ENCODE measurements at places on chromosomes 7 and 10.
A peak's percentile ranks its signal among the peaks of the same experiment; 100 is the strongest.

DNA sequence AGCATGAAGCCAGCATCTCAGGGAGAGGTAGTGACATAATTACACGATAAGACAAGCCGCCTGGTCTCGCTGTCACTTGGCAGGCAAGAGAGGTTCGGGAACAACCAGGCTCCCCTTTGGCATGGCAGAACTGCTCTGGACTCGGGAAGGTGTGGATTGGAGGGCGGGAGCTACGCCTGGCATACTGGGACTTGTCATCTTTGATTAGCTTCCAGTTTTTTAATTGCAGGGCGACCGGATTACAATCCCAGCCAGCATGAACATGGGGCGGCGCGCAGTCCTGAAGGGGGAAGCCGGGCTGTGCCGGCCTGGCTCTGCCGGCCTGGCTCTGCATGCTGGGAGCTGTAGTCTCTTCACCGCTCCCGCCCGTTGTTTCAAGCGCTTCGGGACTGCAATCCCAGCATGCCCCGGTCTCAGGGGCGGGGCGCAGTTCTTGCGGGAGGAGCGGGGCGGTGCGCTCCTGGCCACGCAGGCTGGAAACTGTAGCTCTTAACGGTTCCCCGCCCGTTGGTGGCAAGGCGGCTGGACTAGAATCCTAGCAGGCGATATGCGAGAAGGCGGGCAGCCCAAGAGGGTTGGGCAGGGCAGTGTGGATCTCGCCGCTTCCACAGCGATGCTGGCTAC, 45.5 kb upstream of the ZNF716 start:
- DNase-seq = no peak
- no peak overlapping the region for H3K27ac ChIP-seq

- H3K4me3 ChIP-seq = peak overlapping the region; percentile 83
- peaks cover 26% of the 10 kb centered on the region for H3K4me1 ChIP-seq
- H3K27me3 ChIP-seq = no peaks in the 10 kb centered on the region
These were observed 376 bp downstream of the GNA12 start for GRCh38 chr7:2843711-2844152.

GRCh38 chr7:100222445-100223132, 2.8 kb downstream of the PVRIG start:
- peaks cover 71% of the 10 kb centered on the region for H3K36me3 ChIP-seq
- DNase-seq = no peak
- peaks cover 62% of the 10 kb centered on the region for H3K4me1 ChIP-seq
- H3K27ac ChIP-seq = peak overlapping the region; percentile 98

DNA sequence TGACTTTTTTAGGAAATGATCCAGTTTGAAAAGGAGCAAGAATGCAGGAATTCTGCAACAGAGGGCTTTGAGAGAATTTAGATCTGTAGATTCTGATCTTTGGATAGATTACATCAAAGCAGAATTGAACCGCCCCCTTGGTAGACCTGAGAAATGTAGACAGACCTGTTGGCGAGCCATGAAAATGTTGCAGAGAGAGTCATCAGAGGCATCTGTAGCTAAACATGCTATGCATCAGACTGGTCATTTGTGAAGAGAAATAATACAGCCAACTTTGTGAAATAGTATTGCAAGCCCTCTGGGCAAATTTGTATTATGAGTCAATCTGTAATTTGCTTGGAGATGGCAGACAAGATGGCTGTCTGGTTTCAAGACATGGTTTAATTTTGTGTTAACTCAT, 4.3 kb upstream of the C1GALT1 start:
- no peak overlapping the region for H3K4me3 ChIP-seq
- H3K36me3 ChIP-seq = peaks cover 10% of the 10 kb centered on the region
- H3K27me3 ChIP-seq = no peaks in the 10 kb centered on the region

DNA sequence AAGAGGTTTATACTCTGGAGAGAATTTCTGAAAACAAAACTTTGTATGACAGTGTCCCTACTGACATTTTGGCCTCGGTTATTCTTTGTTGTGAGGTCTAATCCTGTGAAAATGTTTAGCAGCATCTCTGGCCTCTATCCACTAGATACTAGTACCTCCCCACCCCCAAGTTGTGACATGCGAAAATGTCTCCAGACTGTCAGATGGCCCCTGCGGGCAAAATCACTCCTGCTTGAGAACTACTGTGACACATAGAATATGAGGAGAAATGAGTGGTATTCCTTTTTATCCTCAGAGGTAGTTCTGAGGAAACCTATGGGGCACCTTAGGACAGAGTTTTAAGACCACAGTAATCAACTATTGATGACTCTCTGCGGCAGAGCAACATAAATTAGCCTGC, 315.3 kb upstream of the HGF start:
- H3K4me3 ChIP-seq = no peak overlapping the region
- no peaks in the 10 kb centered on the region for H3K27me3 ChIP-seq
- no peaks in the 10 kb centered on the region for H3K4me1 ChIP-seq
- H3K27ac ChIP-seq = no peak overlapping the region
- no peak for DNase-seq

DNA sequence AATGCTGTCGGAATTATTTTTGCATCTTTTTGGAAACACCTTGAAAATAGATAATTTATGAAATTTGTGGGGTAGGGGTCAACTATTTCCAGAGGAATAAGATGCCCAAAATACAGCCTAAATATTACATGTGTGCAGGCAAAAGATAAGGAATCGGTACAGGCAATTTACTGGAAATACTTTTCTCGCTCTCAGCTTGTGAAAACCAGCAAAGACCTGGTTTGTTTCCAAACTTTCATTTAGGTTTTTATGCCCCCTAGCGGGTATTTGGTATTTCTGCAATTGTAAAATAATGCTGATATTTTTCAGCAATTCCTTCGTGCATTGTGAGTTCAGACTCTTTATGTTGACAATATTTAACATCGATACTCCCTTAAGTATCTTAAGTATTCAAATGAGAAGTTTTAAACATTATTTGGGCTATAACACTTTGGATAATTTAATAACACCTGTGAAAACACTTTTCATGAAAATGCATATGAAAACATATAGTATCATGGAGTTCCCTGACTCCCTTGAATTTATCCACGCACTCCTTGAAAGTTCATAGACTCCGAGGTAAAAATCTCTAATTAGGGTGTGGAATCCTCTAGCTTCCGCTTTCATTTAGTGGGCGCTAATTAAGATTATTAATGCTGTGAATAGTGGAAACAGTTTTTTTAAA, 132.4 kb downstream of the TSPAN12 start:
- H3K4me3 ChIP-seq = no peak overlapping the region
- DNase-seq = no peak

- peaks cover 18% of the 10 kb centered on the region for H3K27me3 ChIP-seq
- H3K27ac ChIP-seq = no peak overlapping the region
- no peaks in the 10 kb centered on the region for H3K4me1 ChIP-seq
- H3K4me3 ChIP-seq = no peak overlapping the region
These were observed 263.5 kb upstream of the PODXL start for GRCh38 chr7:131819891-131820290.

DNA sequence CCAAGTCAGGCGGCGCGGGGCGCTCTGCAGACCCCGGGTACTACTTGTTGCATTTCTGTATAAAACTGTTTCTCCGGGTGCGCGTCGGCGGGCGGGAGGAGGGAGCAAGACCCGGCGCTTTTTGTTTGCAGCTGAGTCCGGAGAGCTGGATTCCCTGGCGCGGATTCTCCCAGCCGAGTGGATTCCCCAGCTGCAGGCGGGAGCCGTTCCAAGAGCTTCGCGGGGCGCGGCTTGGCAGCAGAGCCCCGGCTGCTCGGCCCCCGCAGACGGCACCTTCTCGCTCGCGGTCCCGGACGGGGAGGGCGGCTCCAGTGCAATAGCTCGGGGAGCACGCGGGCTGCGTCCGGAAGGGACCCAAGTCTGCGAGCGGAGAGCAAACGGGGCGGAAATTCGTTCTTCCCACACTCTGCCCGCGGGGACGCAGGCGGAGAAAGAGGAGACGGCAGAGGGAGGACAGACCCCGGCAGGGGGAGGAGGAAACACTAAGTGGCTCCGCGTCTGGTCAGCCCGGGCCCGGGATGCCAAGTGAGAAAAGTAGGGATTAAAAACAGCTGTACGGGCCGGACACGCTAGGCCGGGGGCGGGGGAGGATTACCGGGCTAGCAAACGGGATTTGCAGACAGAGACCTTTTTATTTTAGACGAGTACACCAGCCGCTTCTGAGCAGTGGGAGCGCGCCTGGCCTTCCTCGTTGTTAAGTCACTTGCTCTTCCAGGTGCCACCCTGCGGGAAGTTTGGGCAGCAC, at the start of gene TRIL:
Gene TRIL, minus strand, starts transcription at position 96 of the 745 bp plus-strand sequence. CDS start 284 bp downstream, outside the sequence.
- H3K4me1 ChIP-seq = peaks cover 9% of the 10 kb centered on the region
- DNase-seq = no peak
- H3K36me3 ChIP-seq = no peaks in the 10 kb centered on the region
- no peak within 1 kb of the TSS for H3K27ac ChIP-seq
- peaks cover 65% of the 10 kb centered on the region for H3K27me3 ChIP-seq
- peak within 1 kb of the TSS; percentile 67 for H3K4me3 ChIP-seq

DNA sequence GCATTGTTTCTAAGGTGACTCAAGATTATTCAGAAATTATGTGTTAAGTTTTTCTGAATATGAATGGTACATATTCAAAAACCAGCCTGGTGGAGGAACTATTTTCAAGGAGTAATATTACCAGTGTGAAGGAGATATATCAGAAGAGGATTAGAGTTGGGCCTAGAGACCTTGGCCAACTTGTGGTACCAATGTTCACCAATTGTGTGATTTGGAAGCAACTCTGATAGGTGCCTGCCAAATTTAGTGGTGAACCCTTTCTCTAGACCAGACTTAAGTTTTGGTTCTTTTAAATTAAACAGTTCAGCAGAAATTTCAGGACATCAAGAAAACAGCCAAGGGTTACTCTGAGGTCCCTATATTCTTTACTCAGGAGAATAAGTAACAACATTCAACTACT, 88.6 kb downstream of the RNLS start:
- no peak for DNase-seq
- H3K4me1 ChIP-seq = peaks cover 4% of the 10 kb centered on the region
- H3K4me3 ChIP-seq = no peak overlapping the region
- no peaks in the 10 kb centered on the region for H3K27me3 ChIP-seq
